Stimulated activated CD8-positive, alpha-beta memory T cell treated with anti-CD3 and anti-CD28 coated beads, Interleukin-7, amount 100 ng/mL, for 1 hour (primary cell): ENCODE measurements at places on chromosomes 1 and 21.

GRCh38 chr21:36397606-36398005 lies 12.4 kb downstream of the CHAF1B start:
- DNase-seq = no peak

DNA sequence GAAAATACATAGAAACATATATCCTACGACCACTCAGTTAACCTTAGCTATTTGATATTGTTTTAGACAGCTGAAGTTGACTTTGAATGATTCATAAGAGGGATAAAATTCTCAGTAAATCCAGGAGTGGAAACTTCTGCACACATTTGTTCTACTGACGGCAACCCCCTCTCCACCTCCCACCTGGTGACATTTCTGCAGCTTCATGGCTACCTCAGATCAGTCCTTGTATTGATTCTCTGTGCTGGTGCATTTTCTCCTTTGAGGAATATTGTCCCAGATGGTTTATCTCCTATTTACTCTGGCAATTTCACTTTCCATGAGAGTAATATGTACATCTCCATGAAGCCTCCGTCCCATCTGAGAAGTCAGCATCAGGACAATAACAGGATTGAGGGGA lies 57.7 kb upstream of the COA6 start:
- no peak for DNase-seq

DNA sequence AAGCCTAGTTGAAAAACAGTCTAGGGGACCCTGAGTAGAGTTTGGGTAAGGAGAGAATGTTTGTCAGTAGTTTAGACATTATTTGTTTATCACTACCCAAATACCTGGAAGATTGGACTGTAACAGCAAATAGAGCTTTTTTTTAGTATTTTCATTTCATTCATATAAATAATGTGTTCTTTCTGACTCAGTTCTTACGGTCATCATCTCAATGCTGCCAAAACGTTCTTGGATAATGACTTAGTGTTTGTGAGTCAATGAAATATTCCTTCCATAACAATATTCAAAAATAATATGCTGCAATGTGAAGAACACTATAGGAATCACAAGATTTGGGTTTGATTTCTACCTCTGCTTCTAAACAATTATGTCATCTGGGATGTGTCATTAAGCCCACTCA lies 400.0 kb upstream of the PKN2 start:
- DNase-seq = no peak

- no peak for DNase-seq
These were observed 28.4 kb downstream of the ELF3 start for GRCh38 chr1:202038688-202039346.

GRCh38 chr1:207815466-207815865 lies 63.6 kb downstream of the CD46 start:
- DNase-seq = no peak

- no peak for DNase-seq
These were observed 2.3 kb upstream of the DMRTA2 start for GRCh38 chr1:50425376-50426107.

DNA sequence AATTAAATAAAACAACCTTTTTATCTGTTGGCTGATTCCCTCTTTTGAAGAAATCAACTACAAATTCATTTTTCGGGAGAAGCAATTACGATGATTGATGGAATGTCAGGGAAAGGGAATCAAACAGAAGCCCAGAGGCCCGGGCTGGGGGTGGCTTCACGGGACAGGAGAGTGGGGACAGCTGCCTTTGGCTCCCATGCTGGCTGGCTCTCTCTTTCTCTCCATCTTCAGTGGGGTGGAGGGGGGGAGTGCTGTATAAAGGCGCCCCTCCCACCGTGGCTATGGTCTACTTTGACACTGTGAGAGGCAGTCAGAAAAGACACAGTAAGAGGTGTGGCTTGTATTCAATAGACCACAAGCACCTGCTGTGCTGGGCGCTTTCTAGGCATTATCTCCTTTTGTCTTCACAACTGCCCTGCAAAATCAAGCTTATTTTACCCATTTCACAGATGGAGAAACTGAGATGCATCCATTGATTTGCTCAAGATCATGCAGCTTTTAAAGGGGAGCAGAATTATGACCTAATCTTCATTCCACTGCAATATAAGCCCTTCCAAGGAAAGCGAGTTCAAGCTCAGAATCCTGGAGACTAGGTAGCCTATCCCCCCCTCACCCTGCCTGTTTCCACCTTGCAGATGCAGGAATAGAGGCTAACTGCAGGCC lies 92.9 kb downstream of the GRIK3 start:
- no peak for DNase-seq

GRCh38 chr1:214952648-214953047 lies 129.9 kb upstream of the KCNK2 start:
- DNase-seq = no peak

- no peak for DNase-seq
These were observed 17.6 kb downstream of the RABIF start for GRCh38 chr1:202871367-202871766.

DNA sequence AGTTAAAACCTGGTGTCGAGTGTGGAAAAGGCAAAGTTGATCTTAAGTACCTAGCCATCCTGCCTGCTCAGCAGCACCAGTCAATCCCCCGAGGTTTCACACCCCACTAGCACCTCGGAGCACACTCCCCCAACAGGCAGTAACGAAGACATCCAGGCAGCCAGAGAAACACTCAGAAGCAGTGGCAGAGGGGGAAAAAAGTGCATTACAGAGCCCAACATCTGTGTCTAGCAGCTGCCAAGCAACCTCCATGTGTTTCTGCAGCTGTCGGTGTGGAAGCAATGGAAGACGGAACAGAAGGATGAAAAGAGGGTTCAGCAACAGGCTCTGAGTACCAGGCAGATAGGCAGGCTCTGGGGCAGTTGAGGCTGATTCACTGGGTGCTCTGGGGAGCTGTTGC lies 73.4 kb upstream of the PROX1 start:
- no peak for DNase-seq
